Natural killer cell (primary cell): ENCODE measurements at places on chromosomes 6 and 20. TPM values are rescaled to one million over a fixed set of nuclear protein-coding genes. Genes with fewer than 3 reads are reported as not detected.

The FAXC gene
- not detected for total RNA-seq

The TSHZ2 gene
- total RNA-seq = 1.9 TPM

The DNMT3B gene
- total RNA-seq = 0.68 TPM

The BPIFA1 gene
- total RNA-seq = not detected

The MMP24 gene
- total RNA-seq = 0.16 TPM

The ENPP1 gene
- total RNA-seq = 0.83 TPM

The RING1 gene
- 34.5 TPM for total RNA-seq

The CST2 gene
- not detected for total RNA-seq

The PRL gene
- total RNA-seq = not detected

The NT5E gene
- total RNA-seq = 0.57 TPM

The TFAP2D gene
- total RNA-seq = not detected

GRCh38 chr20:24736131-24736843 lies 212.8 kb upstream of the CST7 start:
- no peak overlapping the region for H3K4me3 ChIP-seq
- no peaks in the 10 kb centered on the region for H3K27me3 ChIP-seq
- no peaks in the 10 kb centered on the region for H3K36me3 ChIP-seq
- H3K4me1 ChIP-seq = no peaks in the 10 kb centered on the region
- DNase-seq = no peak
- H3K27ac ChIP-seq = no peak overlapping the region

GRCh38 chr20:61562897-61563504 lies 310.9 kb downstream of the CDH4 start:
- no peak overlapping the region for H3K4me3 ChIP-seq
- no peak overlapping the region for H3K27ac ChIP-seq
- no peaks in the 10 kb centered on the region for H3K4me1 ChIP-seq
- H3K36me3 ChIP-seq = no peaks in the 10 kb centered on the region
- no peak for DNase-seq

GRCh38 chr6:163686301-163686700 lies 271.8 kb downstream of the QKI start:
- H3K27ac ChIP-seq = no peak overlapping the region
- H3K36me3 ChIP-seq = no peaks in the 10 kb centered on the region
- no peaks in the 10 kb centered on the region for H3K4me1 ChIP-seq
- no peaks in the 10 kb centered on the region for H3K27me3 ChIP-seq

DNA sequence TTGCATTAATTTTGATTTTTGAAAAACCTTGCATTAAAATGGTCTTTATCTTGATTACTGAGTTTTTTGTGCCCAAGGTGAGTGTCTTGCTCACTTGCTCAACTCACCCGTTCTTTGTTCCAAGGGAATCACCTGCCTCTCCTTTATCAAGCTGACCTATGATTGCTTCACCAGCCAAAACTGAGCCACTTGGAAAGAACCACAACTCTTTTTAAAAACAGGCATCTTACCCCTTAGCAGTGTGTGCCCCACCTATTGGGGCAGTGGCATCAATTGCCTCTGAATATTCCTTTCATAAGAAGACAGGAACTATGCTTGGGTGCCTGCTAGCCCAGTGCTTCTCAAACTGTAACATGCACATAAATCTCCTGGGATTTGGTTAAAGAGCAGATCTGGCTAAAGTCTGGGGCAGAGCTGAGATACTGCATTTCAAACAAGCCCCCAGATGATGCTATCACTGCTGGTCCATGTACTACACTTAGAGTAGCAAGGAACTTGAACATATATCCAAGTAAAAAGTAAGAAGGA lies 3.3 kb upstream of the STK38 start:
- DNase-seq = no peak
- peaks cover 10% of the 10 kb centered on the region for H3K4me1 ChIP-seq
- H3K36me3 ChIP-seq = no peaks in the 10 kb centered on the region
- no peaks in the 10 kb centered on the region for H3K27me3 ChIP-seq

- DNase-seq = no peak
- H3K36me3 ChIP-seq = no peaks in the 10 kb centered on the region
These were observed 229.3 kb downstream of the RFPL4B start for GRCh38 chr6:112576423-112576822.

DNA sequence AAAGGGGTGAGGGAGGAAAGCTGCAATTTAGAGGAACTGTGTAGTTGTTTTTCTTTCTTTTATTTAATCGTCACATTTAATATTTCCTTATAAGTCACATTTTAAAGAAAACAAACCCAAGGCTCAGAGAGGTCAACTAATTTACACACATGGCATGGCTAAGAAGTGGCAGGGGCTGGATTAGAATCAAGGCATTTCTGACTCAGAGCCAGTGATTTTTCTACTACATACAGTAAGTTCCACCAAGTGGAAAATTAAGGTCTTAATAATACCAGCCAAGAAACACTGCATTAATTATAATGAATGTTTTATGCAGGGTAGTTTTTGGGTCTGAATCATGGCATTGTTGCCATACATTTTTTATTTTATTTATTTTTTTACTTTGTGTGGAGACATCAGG lies 607.7 kb upstream of the CITED2 start:
- no peak for DNase-seq
- no peak overlapping the region for H3K27ac ChIP-seq
- no peak overlapping the region for H3K4me3 ChIP-seq

- DNase-seq = no peak
- H3K27ac ChIP-seq = no peak overlapping the region
- no peaks in the 10 kb centered on the region for H3K4me1 ChIP-seq
- H3K27me3 ChIP-seq = no peaks in the 10 kb centered on the region
- H3K4me3 ChIP-seq = no peak overlapping the region
These were observed 468.2 kb upstream of the RUNX2 start for GRCh38 chr6:44859901-44860410.

- no peaks in the 10 kb centered on the region for H3K36me3 ChIP-seq
- no peaks in the 10 kb centered on the region for H3K4me1 ChIP-seq
- no peaks in the 10 kb centered on the region for H3K27me3 ChIP-seq
- no peak overlapping the region for H3K27ac ChIP-seq
These were observed 44.6 kb downstream of the SUN5 start for GRCh38 chr20:32959351-32960221.

GRCh38 chr6:119672725-119673124 lies 323.2 kb upstream of the MAN1A1 start:
- H3K36me3 ChIP-seq = no peaks in the 10 kb centered on the region
- H3K27ac ChIP-seq = no peak overlapping the region
- H3K27me3 ChIP-seq = no peaks in the 10 kb centered on the region
- no peaks in the 10 kb centered on the region for H3K4me1 ChIP-seq
- DNase-seq = no peak

DNA sequence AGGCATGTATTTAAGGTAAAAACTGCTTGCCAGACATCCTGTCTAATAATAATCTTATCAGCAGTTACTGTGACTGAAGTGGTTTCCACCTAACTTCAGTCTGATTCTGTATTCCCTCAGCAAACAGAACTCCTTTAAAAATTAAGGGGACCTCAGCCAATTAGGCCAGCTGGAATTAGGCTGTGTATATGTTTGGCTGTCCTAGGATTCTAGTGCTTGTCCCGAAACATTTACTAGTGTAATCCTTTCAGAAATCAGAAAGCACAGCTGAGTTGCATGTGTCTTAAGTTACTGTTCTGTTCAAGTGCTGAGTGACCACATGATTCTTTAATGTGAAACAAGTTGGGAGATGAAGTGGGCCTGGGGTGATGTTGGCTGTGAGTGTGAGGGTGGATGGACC lies 120.9 kb upstream of the SUPT3H start:
- H3K27ac ChIP-seq = no peak overlapping the region

- no peak for DNase-seq
- H3K27me3 ChIP-seq = no peaks in the 10 kb centered on the region
- H3K36me3 ChIP-seq = no peaks in the 10 kb centered on the region
- H3K4me3 ChIP-seq = no peak overlapping the region
- no peaks in the 10 kb centered on the region for H3K4me1 ChIP-seq
- no peak overlapping the region for H3K27ac ChIP-seq
These were observed 14.6 kb upstream of the FRMD1 start for GRCh38 chr6:168093634-168094033.

DNA sequence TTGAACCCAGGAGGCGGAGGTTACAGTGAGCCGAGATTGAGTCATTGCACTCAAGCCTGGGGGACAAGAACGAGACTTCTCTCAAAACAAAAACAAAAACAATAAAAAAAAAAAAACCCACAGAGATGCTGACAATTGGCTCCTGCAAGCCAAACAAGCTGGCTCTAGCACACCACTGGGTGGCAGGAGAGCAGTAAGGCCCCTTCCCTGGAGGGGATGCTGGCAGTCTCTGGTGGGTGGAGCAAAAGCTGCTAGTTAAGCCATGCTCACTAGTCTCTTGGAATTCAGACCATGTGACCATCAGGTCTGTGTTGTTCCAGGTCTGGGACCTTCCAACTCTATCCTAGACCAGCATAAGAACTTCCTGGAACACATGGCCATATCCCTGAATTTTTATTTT lies 18.9 kb upstream of the DSN1 start:
- H3K4me3 ChIP-seq = no peak overlapping the region
- H3K27ac ChIP-seq = no peak overlapping the region
- DNase-seq = no peak

DNA sequence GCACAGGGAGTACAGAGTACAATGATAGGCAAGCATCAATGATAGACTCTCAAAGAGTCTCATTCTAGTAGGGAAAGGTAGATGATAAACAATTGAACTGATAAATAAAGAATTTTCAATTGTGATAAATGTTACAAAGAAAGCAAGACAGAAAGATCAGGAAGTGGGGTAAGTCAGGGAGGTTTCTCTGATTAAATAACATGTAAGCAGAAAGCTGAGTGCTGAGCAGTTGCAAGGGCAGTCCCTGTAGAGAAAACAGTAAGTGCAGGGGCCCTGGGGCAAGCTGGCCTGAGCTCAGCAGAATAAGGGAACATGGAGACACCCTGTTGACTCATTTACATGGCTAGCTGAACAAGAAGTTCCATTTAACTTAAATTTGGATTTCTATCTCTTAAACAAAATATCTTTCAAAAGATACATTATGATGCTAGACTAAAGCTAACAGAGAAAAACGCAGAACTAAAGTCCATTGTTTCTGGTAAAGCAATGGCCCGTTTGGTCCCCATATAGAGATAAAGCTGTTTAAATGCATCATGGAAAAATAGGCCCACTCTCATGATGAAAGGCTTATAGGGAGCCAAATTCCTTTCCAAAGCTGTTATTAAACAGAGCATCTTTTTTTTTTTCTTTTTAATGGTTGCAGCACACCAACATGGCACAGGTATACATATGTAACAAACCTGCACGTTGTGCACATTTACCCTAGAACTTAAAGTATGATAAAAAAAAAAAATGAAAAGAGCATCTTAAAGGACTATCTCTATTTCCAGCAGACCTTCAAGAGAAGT lies 5.3 kb upstream of the TNFAIP3 start:
- H3K4me3 ChIP-seq = no peak overlapping the region
- H3K27ac ChIP-seq = no peak overlapping the region
- H3K4me1 ChIP-seq = peaks cover 9% of the 10 kb centered on the region
- peaks cover 2% of the 10 kb centered on the region for H3K36me3 ChIP-seq
- no peaks in the 10 kb centered on the region for H3K27me3 ChIP-seq
- DNase-seq = no peak

DNA sequence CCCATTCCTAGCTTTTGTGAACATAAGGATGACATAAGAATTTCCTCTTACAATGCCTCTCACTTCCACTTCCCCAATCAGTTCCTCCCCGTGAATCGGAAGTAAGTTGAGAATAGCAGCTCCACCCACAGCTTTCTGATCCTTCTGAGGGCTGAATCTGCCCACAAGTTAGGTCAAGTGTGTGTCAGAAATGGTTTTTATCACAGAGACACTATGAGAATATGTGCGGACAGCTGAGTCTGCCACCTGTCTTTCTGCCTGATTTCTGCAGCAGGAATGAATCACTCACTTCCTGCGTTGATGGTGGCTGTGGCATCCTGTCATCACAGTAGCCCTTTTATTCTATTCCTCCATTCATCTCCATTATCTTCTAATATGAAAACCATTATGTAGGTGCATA lies 70.2 kb downstream of the RIN2 start:
- H3K27ac ChIP-seq = no peak overlapping the region
- no peaks in the 10 kb centered on the region for H3K27me3 ChIP-seq
- no peaks in the 10 kb centered on the region for H3K36me3 ChIP-seq
- peak; percentile 34 for DNase-seq

DNA sequence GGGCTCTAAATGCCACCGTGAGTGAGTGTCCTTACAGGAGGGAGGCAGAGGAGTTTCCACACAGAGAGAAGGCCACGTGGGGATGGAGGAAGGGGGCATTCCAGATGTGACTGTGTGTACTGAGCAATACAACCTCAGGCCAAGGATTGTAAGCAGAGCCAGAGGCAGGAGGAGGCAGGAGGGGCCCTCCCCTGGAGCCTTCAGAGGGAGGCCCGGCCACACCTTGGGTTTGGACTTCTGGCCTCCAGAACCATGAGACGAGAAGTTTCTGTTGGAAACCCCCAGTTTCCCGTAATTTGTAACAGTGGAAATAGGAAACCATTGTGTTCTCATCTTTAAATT lies 9.3 kb upstream of the KIF25 start:
- no peaks in the 10 kb centered on the region for H3K36me3 ChIP-seq
- H3K27me3 ChIP-seq = no peaks in the 10 kb centered on the region
- no peaks in the 10 kb centered on the region for H3K4me1 ChIP-seq
- no peak overlapping the region for H3K4me3 ChIP-seq
- DNase-seq = no peak

DNA sequence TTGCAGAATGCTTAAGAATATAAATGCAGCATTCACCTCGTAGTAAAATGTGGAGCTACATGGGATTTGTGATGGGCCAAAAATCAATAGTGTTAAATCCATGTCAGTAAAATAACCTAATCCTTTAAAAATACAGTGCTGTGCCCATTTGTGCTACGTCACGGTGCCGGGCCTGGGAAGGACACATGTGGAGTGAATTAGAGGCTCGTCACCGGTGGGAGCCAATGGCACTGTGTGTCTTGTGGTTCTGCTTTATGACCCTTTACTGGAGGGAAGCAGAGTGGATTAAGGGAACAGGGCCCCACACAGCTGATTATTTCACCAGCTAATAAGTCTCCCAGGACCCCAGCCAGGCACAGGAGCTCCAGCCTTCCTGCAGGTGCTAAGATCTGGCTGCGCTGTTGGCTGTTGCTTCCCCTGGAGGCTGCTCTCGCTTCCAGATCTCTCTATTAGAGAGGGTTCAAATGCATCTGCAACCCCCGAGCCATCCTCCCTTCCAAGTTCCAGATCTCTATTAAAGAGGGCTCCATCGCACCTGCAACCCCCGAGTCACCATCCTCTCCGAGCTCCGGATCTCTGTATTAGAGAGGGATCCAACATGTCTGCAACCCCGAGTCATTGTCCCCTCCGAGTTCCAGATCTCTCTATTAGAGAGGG lies 405.8 kb downstream of the CDH4 start:
- DNase-seq = no peak
- no peaks in the 10 kb centered on the region for H3K4me1 ChIP-seq
- no peaks in the 10 kb centered on the region for H3K36me3 ChIP-seq
- no peaks in the 10 kb centered on the region for H3K27me3 ChIP-seq
- H3K27ac ChIP-seq = no peak overlapping the region

DNA sequence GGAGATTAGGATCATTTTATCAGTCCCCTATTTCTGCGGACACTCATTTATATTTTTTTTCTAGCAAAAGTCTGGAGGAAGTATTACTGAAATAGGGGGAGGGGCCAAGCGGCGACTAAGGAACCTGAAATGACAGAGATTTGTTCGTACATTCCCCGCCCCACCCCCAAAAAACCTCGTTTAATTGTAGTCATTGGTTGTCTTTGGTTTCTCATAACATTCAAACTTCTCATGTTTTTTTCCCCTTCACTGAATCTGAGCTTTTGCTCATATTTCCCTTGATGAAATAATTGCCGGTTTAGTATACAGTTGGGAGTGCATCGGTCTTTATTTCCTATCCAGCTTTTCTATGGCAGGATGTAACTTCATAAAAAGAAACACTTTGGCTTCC lies 768 bp upstream of the FYN start:
- H3K4me1 ChIP-seq = peaks cover 16% of the 10 kb centered on the region
- no peaks in the 10 kb centered on the region for H3K36me3 ChIP-seq
- H3K27me3 ChIP-seq = no peaks in the 10 kb centered on the region
- H3K4me3 ChIP-seq = peak overlapping the region; percentile 59

- no peak for DNase-seq
- H3K4me1 ChIP-seq = peaks cover 75% of the 10 kb centered on the region
- H3K4me3 ChIP-seq = peak overlapping the region; percentile 69
- H3K27me3 ChIP-seq = no peaks in the 10 kb centered on the region
These were observed 304 bp downstream of the PBX2 start for GRCh38 chr6:32189742-32190053.
